ENCODE measurements at places on chromosomes 7 and 10. TPM values are rescaled to one million over a fixed set of nuclear protein-coding genes. Genes with fewer than 3 reads are reported as not detected.

GRCh38 chr7:88700725-88701124 is 58.8 kb upstream of the ZNF804B start:
- no peak overlapping the region for H3K27ac ChIP-seq
- no peaks in the 10 kb centered on the region for H3K27me3 ChIP-seq
- DNase-seq, result no peak
- no peak overlapping the region for H3K4me3 ChIP-seq

DNA sequence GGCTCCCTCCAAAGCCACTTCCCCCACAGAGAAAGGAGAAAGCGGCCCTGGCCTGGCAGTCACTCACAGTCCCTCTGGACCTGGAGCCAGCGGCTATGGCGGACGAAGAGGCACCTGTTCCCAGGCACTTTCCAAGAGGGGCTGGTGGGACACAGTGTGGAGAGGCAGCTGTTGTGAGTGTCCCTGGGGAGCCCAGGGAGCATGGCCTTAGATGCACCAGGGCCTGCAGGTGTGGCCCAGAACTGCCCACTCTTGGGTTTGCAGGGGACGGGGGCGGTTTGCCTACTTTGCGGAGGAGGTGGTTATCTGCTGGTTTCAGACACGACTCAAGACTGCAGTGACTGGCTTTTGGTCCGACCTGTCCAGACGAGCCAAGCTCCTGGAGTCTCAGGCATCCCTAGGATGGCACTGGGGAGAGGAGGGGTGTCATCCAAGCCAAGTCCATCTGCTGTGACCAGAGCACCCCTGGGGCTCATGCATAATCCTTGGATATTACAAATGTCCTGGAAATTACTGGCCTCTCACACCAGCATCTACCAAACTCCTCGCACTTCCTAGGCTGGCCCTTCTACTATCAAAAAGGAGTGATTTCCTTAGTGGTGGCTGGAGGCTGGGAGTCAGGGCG is 18.4 kb downstream of the CTBP2 start:
- no peak overlapping the region for H3K27ac ChIP-seq
- no peaks in the 10 kb centered on the region for H3K27me3 ChIP-seq
- no peak for DNase-seq
- H3K4me3 ChIP-seq, result no peak overlapping the region

DNA sequence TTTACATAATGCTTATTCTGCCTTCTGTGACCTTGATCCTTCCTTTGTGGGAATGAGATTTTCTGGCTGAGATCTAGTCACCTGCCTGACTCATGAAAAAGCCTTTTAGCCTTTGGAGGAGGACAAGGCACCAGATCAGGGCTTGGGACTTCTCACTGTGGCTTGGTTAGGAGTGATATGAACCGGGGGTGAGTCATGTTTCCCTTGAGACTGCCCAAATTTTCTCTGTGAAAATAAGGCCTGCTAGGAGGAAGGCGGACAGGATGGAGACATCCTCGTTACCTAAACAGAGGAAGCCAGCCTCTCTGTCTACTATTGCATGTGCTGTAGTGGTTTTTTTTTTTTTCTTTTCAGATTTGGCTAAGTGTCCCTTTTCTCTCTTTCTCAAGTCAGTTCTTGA is 57.8 kb downstream of the EVX1 start:
- H3K4me3 ChIP-seq, result no peak overlapping the region
- H3K27ac ChIP-seq, result no peak overlapping the region
- H3K4me1 ChIP-seq, result no peaks in the 10 kb centered on the region
- no peaks in the 10 kb centered on the region for H3K36me3 ChIP-seq

- H3K4me1 ChIP-seq, result no peaks in the 10 kb centered on the region
- H3K4me3 ChIP-seq, result no peak overlapping the region
- no peak overlapping the region for H3K27ac ChIP-seq
- no peak for DNase-seq
- H3K36me3 ChIP-seq, result no peaks in the 10 kb centered on the region
Observed at GRCh38 chr10:71804077-71804476, 30.8 kb upstream of the VSIR start.

DNA sequence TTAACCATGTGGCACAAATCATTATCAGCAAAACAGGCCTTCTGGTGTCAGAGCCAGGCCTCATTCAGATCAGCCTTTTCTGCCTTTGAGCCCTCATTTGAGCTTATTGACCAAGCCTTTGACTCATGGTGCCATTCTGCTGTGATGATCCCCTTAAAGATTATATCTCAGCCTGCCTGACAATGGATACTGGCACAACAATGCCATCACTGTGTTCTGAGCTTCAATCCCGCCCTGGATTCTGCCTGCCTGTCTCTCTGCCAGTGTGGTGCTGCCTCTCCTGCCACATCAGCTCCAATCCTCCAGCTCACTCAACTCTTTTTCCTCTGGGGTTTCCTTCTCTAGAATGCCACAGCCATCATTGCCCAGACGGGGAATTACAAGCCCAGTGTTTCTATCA is 52.6 kb downstream of the SRI start:
- H3K27me3 ChIP-seq, result no peaks in the 10 kb centered on the region
- H3K27ac ChIP-seq, result no peak overlapping the region
- DNase-seq, result no peak
- no peak overlapping the region for H3K4me3 ChIP-seq

The ARPC1B gene
- total RNA-seq, result 170 TPM

Measured in astrocyte (in vitro differentiated cells and primary cell).